ENCODE measurements at places on chromosomes 16 and 17.

GRCh38 chr16:75203667-75204409, 3.1 kb downstream of the CTRB2 start:
- DNase-seq = no peak

- DNase-seq = no peak
Measured at GRCh38 chr16:28829747-28830146, 6.9 kb downstream of the ATXN2L start.

GRCh38 chr17:66268247-66268927, 34.0 kb upstream of the PRKCA start:
- no peak for DNase-seq

- no peak for DNase-seq
Measured at GRCh38 chr16:79664407-79664806, 63.9 kb upstream of the MAF start.

GRCh38 chr16:54140057-54140787, 146.4 kb downstream of the IRX3 start:
- DNase-seq = no peak

DNA sequence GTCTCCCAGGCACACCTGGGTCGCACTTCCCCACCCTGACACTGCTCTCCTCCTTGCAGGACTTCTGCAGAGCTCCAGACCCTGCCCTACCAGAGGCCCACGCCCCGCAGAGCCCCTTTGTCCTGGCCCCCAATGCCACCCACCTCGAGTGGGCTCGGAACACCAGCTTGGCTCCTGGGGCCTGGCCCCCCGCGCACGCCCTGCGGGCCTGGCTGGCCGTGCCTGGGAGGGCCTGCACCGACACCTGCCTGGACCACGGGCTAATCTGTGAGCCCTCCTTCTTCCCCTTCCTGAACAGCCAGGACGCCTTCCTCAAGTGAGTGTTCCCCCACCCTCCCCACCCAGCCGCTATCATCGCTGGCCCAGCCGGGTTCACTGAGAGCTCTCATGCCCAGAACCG, 79.6 kb downstream of the MGAT5B start:
- DNase-seq = no peak

DNA sequence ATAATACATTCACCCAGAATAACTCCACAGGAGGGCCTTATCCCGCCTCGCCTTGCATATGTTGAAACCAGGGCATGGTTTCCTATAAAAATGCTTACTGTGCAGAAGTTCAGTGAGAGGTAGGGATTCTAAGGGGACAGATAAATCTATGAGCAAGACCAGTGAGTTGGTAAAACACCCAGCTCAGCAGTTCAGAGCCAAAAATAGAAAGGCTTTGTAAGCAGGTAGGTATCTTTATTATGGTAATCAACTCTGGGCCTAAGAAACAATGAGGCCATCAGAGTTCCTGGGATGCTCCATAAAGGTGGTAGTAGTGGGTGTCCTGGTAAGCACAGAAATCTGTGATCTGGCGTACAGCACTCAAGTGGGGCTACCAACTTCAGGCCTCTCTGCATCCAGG, 549.4 kb upstream of the CDH5 start:
- DNase-seq = no peak

GRCh38 chr17:45873728-45874127, 20.6 kb upstream of the MAPT start:
- DNase-seq = no peak

DNA sequence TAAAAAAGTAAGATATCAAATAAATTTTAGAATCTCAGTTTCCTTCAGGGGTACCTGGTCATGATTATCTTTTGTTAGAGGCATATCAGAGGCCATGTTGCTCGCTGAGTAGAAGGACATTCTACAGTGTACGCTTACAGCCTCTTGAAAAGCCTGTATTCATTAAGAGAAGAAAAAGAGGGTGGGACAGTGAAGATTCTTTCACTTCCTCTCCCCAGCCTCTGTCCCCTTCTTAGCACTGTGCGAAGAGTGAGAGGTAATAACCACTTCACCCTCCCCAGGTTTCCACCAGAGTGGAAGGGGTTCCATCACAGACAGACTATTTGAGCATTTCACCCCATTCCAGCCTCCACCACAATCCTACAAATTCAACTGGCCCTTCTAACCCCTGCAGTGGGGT, 4.8 kb upstream of the LPO start:
- DNase-seq = no peak

GRCh38 chr16:59201160-59201559, 467.0 kb upstream of the GOT2 start:
- no peak for DNase-seq

- DNase-seq = no peak
Measured at GRCh38 chr17:32266051-32266388, 388 bp downstream of the RHBDL3 start.

DNA sequence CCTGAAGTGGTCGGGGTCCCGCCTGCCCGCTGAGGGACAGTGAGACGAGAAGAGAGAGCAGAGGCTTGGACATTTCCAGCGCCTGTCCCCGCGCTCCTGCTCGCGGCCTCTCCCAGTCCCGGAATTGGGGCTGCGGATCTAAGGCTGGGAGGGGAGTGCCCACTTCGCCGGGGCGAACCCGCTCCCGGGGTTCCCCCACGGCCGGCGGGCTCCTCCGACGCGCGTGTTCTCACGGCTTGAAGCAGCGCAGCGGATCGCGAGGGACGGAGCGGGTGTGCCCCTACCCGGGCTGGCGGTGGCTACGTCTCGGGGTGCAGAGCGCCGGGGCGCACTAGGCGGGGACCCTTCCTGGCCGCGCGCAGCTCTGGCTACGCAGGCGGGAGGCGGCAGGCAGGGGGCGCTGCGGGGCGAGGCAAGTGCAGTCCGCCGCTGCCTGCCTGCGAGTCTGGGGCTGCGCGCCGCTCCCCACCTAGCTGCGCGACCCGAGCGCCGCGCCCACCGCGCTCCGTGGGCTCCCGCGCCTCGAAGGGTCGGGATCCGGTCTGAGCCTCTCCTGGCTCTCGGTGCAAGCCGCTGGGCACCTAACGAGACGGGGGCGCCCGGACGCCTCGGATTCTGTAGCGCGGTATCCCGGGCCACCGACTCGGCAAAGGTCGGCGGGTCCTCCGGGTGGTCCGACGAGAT, 1.2 kb downstream of the NGFR start:
- DNase-seq = peak; percentile 89

DNA sequence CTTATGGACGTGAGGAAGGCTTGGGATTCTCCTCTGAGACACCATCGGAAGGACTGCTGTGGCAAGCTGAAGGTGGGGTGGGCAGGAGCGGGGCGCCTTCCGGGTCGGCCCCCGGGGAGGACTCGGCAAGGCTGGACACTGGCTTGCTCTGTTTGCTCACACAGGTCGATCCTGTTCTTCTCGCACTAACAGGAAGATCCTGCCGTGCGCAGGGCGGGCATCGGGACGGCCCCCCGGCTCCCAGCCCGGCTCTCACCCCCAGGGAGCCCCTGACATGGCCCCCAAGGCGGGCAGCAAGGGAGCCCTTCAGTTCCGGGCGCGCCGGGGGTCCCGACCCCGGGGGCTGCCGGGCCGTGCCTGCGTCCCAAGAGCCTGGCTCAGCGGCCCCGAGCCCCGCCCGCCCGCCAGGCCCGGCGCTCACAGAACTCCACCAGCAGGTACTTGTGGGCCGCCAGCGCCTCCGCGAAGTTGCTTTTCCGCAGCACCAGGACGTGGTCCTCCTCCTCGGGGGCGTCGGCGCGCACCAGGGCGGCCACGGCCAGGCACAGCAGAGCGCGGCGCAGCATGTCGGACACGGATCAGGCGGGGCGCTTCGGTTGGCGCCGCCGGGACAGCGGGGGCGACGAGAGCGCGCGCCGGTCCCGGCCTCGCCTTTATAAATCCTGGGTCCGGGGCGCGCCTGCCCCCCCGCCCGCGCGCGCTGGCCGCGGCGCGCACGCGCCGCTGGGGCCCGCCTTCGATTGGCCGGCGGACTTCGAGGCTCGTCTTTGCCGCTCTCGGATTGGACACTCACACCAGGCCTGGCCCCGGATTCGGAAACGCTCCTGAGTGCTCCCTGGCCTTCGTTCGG, at the start of gene P4HB:
TSS of gene P4HB (minus strand) at position 630 of the 850 bp plus-strand sequence. CDS start at position 566, 64 bp downstream.
- DNase-seq = no peak

DNA sequence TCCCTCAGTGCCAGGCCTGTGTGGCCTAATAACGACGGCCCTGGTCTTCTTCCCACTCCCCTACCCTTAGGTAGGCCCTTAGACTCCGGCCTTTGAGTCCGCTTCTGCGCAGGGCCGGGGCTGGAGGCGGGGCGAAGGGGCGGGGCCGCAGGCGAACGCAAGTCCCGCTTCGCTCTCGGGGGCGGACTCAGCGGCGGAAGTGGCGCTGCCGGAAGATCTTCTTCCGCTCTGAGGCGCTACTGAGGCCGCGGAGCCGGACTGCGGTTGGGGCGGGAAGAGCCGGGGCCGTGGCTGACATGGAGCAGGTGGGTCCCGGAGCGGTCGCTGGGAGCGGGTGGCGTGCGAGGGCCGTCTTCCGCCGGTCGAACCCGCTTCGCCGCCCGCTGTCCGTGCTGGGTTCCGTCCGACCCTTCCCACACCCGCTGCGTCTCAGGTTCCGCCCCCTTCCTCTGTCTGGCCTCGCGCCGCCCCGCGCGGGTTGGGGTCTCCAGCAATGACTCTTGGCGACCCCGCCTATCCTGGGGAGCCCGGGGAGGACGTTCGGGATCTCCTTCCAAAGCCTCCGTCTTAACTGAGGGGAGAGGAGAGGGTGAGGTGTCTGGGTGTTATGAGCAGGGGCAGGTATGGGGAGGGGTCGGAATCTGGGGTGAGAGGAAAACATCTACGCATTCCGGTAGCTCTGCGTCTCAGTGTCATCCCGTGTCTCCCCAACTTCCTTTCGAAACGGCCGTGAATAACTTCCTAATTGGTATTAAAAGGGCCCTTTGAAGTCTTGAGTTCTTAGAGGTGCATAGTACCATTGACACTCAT, at the start of gene STARD3:
TSS of gene STARD3 (plus strand) at position 218 of the 810 bp plus-strand sequence. CDS start 16,388 bp downstream, outside the sequence.
- peak; percentile 92 for DNase-seq

- peak; percentile 28 for DNase-seq
Measured at GRCh38 chr17:10631048-10631700, 25.9 kb downstream of the MYH3 start.

DNA sequence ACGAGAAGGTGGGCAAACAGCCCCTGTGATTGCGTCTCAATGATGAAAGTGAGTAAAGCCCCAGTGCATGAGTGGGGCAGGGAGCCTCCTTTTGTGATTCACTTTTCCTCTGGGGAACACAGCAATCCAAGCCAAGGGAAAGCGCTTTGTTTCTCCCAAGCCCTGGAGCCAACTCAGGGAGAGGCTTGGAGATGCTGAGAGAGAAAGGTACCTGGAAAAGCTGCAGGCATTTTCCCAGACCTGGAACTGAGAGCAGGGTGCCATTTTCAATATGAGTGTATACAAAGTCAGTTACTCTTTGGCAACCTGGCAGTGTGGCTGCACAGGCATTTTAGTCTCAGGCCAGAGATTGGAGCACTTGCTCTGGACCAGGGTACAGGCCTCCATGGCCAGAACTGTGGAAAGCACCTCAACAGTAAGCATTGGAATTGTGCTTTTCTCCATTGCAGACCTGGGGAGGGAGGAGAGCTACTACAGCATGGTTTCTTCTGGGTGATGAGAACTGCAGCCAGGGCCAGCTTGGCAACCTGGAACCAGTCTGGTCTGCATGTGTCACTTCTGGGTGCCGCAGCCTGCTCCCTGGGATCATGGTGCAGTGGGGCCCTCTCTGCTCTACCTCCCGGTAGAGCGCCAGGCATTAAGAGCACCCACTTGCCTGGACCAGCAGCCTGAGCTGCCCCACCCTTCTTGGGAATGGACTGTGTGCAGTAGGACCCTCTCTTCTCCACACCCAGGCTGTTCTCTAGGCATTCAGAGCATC, 89.0 kb upstream of the CDH5 start:
- DNase-seq = no peak

- no peak for DNase-seq
Measured at GRCh38 chr17:28178800-28179199, 136.3 kb downstream of the NLK start.

DNA sequence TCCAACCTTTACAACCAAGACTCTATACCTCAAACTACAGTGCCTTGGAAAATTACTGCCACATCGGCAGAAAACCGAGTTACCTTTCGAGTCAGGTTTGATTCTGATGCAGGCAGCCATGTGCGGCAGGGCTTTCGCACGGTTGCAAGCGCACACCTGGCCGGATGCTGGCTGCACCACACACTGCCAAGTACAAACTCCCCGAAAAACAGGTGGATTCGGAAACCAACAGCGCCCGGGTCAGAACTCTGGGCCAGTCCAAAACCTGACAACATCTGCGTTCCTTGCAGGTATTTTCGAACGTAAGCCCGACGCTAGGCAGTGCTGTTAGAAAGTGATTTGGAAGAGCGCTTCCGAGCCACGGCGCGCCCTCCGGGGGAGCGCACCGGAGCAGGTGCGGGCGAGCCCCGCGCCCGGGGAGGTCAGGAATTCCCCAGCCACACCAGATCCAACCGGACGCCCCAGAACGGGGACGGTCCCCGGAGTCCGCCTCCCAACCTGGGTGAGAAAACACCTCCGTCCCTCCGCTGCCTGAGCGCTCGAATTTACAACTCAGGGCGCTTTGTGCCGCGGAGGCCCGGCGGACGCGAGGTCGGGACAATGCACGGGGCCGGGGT, 1.2 kb downstream of the USP7 start:
- DNase-seq = peak; percentile 58

GRCh38 chr17:66313325-66313724, 10.9 kb downstream of the PRKCA start:
- DNase-seq = no peak

DNA sequence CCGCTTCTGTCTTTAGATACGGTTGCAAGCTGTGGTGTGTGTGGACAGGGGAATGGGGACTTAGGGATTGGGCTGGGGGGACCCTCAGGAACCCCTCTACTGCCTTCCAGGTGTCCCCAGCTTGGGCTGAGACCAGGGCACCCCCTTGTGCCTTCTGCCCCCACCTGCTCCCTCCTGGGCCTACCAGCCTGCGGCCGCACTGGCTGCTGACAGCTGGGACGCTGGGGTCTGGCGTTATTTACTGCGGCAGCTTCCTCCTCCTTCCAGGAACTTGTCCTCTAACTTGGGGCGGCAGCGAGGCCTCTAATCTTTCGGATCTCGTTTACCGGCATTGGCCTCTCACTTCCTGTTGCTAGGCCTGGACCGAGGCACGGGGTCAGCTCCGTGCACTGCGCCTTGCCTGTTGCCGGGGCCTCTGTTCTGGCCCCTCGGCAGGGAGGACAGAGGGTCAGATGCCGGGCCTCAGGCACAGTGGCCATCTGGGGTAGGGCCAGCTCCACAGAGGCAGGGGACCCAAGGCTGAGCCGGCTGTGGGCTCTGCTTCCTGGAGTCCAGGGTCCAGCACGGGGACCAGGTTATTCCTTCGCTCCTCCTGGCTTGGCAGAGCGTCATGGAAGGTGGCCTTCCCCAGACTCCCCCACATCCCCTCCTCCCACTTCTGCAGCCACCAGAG, 31.8 kb downstream of the TMEM235 start:
- DNase-seq = no peak

- no peak for DNase-seq
Measured at GRCh38 chr17:4206962-4207361, 56.8 kb downstream of the ANKFY1 start.

- no peak for DNase-seq
Measured at GRCh38 chr16:19559242-19559910, 3.9 kb downstream of the VPS35L start.

GRCh38 chr17:1724869-1725641, 551 bp downstream of the WDR81 start:
- DNase-seq = peak; percentile 20

DNA sequence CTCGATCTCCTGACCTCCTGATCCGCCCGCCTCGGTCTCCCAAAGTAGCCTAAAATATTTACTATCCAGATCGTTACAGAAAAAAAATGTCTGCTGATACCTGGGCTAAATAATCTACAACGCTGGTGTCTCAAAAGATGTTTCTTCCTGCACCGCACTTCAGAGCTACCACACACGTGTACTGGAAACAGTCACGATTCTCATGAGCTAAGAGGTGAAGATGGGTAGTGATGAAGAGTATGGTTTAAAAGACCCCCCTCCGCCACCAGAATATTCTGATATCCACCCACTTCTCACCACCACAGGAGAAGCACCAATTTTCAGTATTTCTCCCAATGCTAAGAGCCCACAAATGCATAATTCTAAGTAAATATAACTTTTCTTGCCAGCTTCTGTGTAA, 50.2 kb downstream of the SMG6 start:
- DNase-seq = no peak
